ENCODE measurements at places on chromosomes 12 and 14.
A peak's percentile ranks its signal among the peaks of the same experiment; 100 is the strongest.

DNA sequence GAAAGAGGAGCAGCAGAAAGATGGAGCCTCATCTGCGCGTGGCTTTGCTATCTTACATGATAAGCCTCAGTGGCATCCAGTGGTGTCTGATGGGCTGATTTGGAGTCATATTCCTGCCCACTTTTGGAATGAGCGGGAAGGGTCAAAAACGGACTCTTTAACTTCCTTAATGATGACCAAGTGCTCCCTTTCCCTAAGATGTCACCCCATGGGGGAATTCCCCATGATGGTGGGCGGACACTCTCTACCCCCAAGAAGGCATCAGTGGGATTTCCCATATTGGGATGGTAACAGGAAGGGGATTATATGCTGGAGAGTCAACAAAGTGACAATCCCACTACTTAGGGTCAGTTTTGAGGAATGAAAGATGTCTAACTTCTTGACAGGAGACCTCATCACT lies 110.9 kb downstream of the GPATCH2L start:
- DNase-seq: no peak

DNA sequence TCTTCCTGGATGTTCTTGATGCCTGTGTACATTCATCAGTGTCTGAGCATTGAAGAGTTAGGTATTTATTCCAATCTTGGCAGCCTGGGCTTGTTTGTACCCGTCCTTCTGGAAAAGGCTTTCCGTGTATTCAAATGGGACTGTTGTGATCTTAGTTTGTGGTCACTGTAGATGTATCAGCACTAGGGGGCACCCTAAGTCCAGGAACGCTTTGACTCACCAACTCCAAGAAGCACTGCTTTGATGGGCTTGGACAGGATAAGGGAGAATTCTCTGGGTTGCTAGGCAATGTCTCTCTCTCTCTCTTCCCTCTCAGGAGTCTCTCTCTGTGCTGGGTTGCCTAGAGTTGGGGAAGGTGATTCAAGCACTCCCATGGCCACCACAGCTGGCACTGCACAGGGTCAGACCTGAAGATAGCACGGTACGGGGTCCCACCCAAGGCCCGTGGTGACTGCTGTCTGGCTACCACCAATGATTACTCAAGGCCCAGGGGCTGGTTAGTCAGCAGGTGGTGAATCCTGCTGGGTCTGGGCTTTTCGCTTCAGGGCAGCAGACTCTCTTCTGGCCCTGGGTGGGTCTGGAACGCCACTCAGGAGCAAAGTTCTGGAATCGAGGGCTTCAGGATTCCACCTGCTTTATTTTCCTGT lies 211.1 kb upstream of the RGS6 start:
- peak; percentile 85 for DNase-seq

DNA sequence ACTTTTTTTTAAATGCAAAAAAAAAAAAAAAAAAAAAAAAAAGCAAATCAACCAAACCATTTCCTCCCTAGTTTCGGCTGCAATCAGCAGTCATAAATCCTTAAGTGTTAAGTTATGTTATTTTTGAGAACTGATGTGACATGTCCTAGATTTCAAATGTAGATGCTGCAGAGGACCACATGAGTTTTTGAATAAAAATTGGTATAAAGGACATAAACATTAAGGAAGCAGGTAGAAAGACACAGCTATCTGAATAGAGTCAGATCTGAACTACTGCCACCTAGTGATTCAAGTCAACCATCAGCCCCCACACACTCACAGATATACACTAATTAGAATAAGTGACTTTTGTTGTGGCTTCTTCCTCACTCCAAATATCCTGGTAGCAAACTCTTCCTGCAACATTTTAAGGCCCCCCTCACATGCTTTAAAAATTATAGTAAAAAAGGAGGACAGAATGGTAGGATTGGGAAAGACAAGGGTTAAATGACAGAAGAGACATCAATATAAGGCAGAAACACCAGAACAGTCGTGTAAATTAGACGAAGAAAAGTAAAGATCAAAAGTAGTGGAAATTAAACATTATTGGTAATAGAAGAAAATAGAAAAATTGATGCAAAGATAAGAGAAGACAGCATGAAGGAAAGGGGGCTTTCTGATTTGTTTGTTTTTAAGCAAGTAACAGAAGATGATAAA lies 394.5 kb upstream of the ATP2B1 start:
- peak; percentile 47 for DNase-seq

GRCh38 chr12:93139028-93139665 lies 210.1 kb upstream of the EEA1 start:
- DNase-seq: no peak

GRCh38 chr14:22721213-22721612 lies 45.3 kb upstream of the OXA1L start:
- DNase-seq: no peak

- DNase-seq: no peak
Observed at GRCh38 chr14:68781161-68782021, 11.5 kb downstream of the ZFP36L1 start.

GRCh38 chr12:51955702-51956101 lies 4.2 kb downstream of the ACVR1B start:
- DNase-seq: no peak

DNA sequence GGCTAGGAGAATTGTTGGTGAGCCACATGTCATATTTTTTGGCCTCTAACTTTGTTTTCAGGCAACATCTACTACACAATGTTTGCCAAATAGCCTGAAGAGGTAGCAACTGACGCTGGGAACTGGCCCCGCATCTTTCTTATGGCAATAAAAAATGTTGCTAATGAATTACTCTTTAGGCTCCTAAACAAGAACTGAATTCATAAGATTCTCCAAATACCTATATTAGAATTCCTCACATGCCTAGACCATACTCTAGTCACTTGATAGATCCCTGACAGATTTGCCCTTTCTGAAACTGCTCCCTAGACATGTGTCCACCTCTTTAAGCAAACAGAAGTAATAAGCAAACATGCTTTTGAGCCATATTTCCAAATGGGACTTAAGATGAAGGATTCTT lies 209.0 kb upstream of the ATXN7L3B start:
- no peak for DNase-seq

- peak; percentile 82 for DNase-seq
Observed at GRCh38 chr12:51349026-51349425, 2.5 kb upstream of the CELA1 start.

DNA sequence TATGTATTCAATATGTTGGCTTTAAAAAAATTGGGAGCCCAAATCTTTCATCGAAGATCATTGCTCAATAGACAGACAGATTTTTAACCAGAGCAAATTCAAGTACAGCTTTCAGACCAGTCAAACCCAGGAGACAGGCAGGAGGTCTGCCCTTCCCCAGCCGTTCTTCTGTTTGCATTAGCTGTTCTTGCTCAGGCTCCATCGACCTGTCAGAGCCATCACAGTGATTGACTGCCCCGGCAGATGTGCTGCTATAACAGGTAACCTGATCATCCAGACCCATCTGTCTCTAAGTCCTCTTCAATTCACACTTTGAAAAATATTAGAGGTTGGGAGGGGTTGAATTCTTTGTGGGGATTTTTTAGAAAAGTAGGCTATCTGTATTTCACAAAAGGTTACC lies 453.5 kb downstream of the FOXG1 start:
- no peak for DNase-seq

GRCh38 chr12:77746096-77746495 lies 84.6 kb upstream of the NAV3 start:
- DNase-seq: peak; percentile 36

Data from AG10803 (cell line).